Activated T-helper 2 cell treated with anti-CD3 and anti-CD28 coated beads, Interferon-gamma antibody, Interleukin-2, Interleukin-4, amounts not matched to agents 10 μg/mL and 5 μg/mL and 100 μg/mL, durations not matched to agents 14 hours and 24 hours and 36 hours (primary cell): ENCODE measurements at places on chromosomes 1 and 21.

DNA sequence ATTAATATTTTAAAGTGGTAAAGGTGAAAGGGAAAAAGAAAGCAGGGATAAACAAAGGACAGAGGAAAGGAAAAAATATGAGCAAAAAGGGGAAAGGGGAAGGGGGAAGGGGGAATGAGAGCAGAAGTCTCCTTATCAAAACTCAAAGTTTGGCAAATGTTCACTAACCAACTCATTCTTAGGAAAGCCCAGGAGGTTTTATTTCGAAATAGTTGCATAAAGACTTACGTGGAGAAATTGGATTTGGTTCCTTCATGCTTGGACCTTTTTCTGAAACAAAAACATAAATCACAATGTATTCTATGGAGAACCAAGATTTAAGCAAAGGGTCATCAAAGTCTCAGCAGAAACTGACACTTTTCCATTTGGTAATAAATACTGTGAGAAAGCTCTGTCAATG is 188.1 kb downstream of the TGFBR3 start:
- DNase-seq = no peak

- no peak for DNase-seq
Observed at GRCh38 chr21:18144339-18144738, 100.3 kb upstream of the CHODL start.

DNA sequence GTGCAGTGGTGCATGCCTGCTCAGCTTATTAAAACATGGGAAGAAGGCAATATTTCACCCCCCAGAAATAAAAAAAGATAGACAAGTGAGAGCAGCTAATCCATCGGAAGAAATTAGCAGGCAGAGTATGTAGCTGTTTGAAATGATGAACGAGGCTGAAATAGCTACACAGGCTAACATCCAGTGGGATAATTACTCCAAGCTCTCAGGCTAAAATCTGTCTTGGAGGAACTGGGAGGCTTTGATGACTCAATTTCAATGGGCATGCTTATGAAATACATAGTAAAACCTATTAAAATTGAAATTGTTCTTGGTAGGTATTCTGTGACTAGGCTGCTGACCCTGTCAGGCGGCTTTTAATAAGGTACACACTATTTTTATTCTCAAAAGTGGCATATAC is 84.1 kb upstream of the RRP15 start:
- DNase-seq = no peak

DNA sequence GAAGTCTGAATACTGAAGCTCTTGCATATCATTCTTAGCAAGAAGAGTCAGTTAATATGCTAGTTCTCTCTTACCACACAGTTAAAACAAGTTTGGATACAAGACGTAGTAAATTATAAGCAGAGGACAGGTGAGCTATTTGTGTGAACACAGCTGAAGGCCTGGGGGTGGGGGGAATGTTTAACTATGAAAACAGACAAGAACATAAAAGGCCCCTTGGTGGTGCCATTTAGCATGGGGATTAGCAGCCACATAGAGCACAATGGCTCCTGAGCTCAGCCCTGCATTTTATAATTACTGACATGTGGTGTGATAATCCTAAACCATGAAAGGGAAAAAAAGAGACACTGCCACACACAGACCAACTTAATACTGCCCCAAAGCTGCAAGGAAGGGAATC is 94.8 kb downstream of the TGFBR3 start:
- DNase-seq = no peak

GRCh38 chr1:228753786-228754360 is 18.6 kb downstream of the RHOU start:
- no peak for DNase-seq

DNA sequence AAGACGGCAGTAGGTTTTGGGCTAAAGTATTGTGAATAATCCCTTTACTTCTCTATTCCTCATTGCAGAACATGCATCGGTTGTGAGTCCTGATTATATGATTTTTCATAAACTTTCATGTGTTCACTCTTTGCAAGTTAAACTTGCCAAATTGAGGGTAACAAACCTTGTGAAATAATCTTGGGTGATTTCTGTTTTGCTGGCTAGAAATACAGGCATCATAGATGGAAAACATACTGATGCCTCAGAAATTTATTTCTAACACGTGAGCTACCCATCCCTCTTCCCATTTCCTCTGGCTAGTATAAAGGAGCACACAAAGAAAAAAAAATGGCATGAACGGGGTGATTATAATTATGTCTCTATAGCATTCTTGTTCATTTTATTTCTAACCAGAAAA is 39.6 kb downstream of the RGS5 start:
- DNase-seq = no peak

DNA sequence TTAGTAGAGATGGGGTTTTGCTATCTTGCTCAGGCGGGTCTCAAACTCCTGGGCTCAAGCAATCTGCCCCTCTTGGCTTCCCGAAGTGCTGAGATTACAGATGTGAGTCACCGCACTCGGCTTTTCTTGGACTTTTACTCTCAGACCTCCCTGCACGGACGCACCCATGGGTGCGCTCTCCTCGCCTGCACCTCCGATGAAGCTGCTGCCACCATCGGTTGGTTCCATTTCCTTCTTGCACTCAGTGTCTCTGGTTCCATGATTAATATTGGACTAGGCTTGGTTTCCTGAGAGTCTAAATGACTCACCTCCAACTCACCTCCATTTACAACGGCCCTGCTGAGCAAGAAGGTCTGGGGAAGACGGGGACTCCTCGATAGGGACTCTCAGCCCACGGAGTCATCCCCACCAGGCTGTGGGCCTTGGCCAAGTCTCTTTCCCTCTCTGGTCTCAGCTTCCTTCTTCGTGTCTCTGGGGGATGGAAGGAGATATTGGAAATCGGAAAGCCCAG is 6.7 kb upstream of the TNFRSF8 start:
- DNase-seq = no peak
